Astrocyte (in vitro differentiated cells and primary cell): ENCODE measurements at places on chromosomes 11 and 22. TPM values are rescaled to one million over a fixed set of nuclear protein-coding genes. Genes with fewer than 3 reads are reported as not detected.

The MAFF gene
- 12.0 and 18.2 TPM in 2 replicates for total RNA-seq

The CD248 gene
- total RNA-seq = 50.9 and 58.8 TPM in 2 replicates

The PGA5 gene
- 0.79 and 1.4 TPM in 2 replicates for total RNA-seq

The FGF4 gene
- total RNA-seq = not detected in 2 replicates

- no peak overlapping the region for H3K27ac ChIP-seq
- DNase-seq = no peak
- no peaks in the 10 kb centered on the region for H3K4me1 ChIP-seq
- H3K36me3 ChIP-seq = peaks cover 9% of the 10 kb centered on the region
Measured at GRCh38 chr22:19341500-19341899, 50.0 kb upstream of the CLTCL1 start.

GRCh38 chr11:69278091-69278867, 15.7 kb upstream of the MYEOV start:
- H3K27me3 ChIP-seq = peaks cover 11% of the 10 kb centered on the region
- H3K4me1 ChIP-seq = peaks cover 16% of the 10 kb centered on the region
- H3K4me3 ChIP-seq = no peak overlapping the region

- DNase-seq = peak; percentile 11
- peaks cover 18% of the 10 kb centered on the region for H3K36me3 ChIP-seq
- no peaks in the 10 kb centered on the region for H3K27me3 ChIP-seq
- no peak overlapping the region for H3K4me3 ChIP-seq
- H3K4me1 ChIP-seq = peaks cover 12% of the 10 kb centered on the region
Measured at GRCh38 chr11:13721760-13722159, 53.3 kb downstream of the FAR1 start.

DNA sequence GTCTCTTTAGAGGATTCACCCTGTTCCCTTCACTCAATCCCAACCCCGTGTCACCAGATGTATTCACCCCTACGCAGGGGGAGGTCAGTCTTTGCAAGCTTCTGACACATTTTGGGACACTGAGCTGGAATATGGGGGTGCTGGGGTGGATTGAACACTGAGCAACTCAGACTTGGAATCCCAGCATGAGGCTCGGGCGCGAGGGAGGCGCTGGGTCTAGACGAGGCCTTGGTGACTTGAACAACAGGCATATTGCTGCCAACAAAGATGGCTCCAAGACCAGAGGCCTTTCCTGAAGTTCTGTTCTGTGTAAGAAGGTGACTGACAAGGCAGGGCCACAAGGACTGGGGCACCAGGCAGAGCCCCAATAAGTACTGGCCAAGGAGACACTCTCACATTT, 3.0 kb upstream of the SCGB2A1 start:
- no peak for DNase-seq
- no peaks in the 10 kb centered on the region for H3K36me3 ChIP-seq
- H3K27me3 ChIP-seq = no peaks in the 10 kb centered on the region

GRCh38 chr22:31347251-31348008, 1.3 kb upstream of the PATZ1 start:
- peak overlapping the region; percentile 60 for H3K27ac ChIP-seq
- no peaks in the 10 kb centered on the region for H3K36me3 ChIP-seq
- DNase-seq = peak; percentile 72
- peaks cover 39% of the 10 kb centered on the region for H3K4me1 ChIP-seq
- no peaks in the 10 kb centered on the region for H3K27me3 ChIP-seq
- H3K4me3 ChIP-seq = peak overlapping the region; percentile 65

GRCh38 chr11:67111261-67111660, 7.8 kb upstream of the KDM2A start:
- no peak overlapping the region for H3K27ac ChIP-seq
- H3K4me3 ChIP-seq = no peak overlapping the region
- no peaks in the 10 kb centered on the region for H3K36me3 ChIP-seq
- no peaks in the 10 kb centered on the region for H3K27me3 ChIP-seq
- no peak for DNase-seq
- H3K4me1 ChIP-seq = no peaks in the 10 kb centered on the region

DNA sequence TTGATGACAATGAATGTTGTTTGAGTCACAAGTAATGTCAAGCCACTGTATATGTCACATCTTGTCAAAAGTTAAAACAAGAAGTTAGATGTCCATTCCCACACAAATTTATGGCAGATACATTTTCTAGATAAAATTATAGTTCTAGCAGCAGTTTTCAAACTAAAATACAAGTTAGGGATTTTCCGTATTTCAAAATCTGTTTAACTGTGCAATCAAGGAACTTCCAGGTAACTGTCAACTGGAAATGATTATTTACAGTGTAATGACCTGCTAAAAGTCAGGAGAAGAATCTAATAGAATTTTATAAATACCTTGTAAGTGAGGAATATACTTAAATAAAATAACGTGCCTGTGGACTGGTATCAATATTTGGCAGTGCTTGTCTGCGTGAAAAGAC, 111.5 kb downstream of the PDE3B start:
- no peak for DNase-seq
- no peaks in the 10 kb centered on the region for H3K36me3 ChIP-seq
- H3K4me3 ChIP-seq = no peak overlapping the region

DNA sequence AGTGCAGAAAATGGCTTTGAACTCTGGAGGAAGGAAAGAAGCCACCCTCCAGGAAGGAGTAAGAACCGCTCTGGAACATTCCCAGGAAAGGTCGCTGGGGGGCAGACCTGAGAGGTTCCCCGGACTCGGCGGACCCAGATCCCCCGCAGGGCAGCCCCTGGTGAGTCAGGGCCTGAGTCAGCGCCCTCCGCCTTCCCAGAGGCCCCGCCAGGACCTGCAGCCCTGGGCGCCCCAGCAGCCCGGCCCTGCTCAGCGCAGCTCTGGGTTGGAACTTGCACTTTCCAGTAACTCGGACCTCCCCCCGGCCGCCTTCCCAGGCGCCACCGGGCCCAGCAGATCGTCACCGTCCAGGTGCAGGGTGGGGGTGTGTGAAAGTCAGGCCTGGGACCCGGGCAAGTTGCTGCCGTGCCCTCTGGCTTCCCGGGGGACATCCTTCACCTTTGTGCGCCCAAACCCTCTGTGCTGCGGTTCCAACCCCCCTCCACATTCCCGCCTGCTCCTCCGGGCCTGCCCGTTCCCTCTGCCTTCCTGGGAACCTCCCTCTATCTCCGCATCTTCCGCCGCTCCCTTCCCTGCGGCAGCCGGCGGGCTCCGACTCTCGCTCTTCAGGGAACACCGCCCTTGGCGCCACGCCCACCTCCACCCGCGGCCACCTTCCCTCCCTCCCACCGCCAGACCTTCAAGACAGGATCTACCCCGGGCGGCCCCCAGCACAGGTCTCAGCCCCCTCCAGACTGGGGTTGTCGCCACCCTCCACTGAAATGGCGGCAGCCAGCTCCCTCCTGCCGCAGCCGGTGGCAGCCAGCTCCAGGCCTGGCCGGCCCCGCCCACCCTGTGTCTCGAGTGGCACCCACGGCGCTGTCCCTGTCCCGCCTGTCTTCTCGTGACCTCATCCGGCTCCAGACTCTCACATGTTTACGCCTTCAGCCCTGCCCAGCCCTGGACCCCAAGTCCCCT, 36.8 kb upstream of the WNT7B start:
- H3K27ac ChIP-seq = peak overlapping the region; percentile 98
- H3K4me3 ChIP-seq = peak overlapping the region; percentile 54
- H3K4me1 ChIP-seq = peaks cover 46% of the 10 kb centered on the region
- no peaks in the 10 kb centered on the region for H3K36me3 ChIP-seq
- no peaks in the 10 kb centered on the region for H3K27me3 ChIP-seq
- peak; percentile 94 for DNase-seq

DNA sequence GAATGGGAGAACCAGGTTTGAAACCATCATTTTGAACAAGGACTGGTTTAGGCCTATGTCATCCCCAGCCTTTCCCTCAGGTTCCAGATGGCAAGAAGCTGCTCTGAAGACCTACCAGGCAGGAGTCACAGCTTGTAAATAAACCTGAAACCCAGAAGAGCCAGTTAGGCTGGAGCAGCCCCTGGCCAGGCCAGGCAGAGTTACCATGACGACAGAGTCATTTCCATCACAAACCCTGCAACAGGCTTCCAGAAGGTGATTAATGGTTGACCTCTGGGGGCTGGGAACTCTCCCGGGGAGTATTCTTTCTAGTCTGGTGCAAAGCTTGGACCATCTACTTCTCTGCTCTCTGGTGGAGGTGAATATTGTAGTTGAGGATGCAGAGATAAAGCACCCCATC, 164.1 kb upstream of the NCAM1 start:
- DNase-seq = no peak
- no peak overlapping the region for H3K4me3 ChIP-seq
- no peak overlapping the region for H3K27ac ChIP-seq
- peaks cover 8% of the 10 kb centered on the region for H3K4me1 ChIP-seq
- no peaks in the 10 kb centered on the region for H3K36me3 ChIP-seq
- no peaks in the 10 kb centered on the region for H3K27me3 ChIP-seq

DNA sequence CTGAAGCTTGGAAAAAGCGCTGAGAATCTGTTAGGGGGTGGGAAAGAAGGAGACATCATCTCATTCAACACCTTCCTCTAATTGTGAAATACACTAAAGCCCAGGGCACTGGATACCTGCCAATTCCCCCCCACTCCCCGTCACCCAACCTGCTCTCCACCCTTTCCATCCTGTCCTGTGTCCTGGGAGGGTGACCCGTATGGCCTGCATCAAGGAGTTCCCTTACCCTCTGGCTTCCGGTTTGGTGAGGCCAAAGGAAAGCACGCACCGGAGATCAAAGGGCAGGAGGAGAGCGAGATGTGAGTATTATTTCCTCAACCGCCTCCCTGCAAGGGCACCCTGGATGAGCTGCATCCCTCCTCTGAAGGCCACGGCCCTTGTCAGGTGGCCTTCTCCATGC, 65.0 kb upstream of the PTPRJ start:
- H3K27ac ChIP-seq = no peak overlapping the region
- H3K4me3 ChIP-seq = no peak overlapping the region
- H3K27me3 ChIP-seq = no peaks in the 10 kb centered on the region
- H3K36me3 ChIP-seq = no peaks in the 10 kb centered on the region
- H3K4me1 ChIP-seq = peaks cover 15% of the 10 kb centered on the region
- no peak for DNase-seq

GRCh38 chr22:23137905-23138561, 3.8 kb downstream of the RSPH14 start:
- peaks cover 4% of the 10 kb centered on the region for H3K27me3 ChIP-seq
- no peak overlapping the region for H3K4me3 ChIP-seq
- DNase-seq = no peak
- H3K36me3 ChIP-seq = no peaks in the 10 kb centered on the region

DNA sequence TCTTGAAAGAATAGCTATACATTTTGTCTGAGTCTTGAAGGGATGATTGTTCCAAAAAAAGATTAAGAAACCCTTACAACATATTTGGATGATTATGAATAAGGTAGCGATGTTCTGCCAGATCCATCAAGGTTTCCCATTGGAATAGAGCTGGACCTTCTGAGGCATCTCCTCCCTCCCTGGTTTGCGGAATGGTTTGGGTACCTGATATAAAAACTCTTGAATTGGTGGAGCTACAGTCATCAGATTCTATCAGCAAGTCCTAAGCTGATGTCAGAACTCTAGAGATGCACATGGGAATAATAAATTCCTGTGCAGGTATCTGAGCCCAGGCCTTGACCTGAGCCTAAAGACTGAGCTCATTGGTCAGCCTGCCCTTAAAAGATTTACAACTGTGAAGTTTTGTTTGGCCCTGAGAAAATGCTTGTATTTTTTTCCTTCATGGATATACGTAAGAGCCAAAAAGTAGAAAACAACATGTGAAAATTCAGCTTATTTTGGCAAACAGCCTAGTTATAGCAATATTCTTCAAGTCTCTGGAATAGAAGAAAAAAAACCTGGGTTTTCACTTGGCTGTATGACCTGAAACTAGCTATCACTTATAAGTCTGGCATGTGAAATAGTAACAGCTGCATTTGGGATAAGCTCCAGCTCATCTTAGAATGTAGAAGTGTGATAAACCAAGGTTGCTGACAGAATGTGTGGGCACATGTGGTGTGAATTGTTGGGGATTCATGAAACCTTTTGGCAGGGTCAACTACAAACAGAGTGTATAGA, 265.7 kb upstream of the CTSC start:
- no peak overlapping the region for H3K27ac ChIP-seq
- DNase-seq = peak; percentile 16
- H3K27me3 ChIP-seq = no peaks in the 10 kb centered on the region
- H3K4me1 ChIP-seq = no peaks in the 10 kb centered on the region
- H3K36me3 ChIP-seq = no peaks in the 10 kb centered on the region
- no peak overlapping the region for H3K4me3 ChIP-seq

DNA sequence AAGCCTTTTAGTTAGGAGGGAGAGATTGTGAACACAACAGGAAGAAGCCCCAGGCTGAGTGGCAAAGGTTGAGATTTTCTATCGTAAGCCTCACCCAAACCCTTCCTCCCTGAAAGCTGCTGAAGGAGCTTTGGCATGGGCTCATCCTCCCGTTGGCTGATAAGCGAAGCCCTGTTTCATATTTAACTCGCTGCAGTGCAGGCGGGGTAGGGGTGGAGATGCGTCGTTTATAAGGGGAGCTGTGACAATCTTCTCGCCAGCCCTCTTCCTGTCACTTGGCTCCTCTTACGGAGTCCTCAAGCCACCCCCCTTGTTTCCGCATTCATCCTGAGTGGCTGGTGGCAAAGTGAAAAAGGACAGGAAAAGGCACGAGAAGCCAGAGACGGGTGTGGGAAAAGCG, 137.0 kb downstream of the OR4C45 start:
- H3K27me3 ChIP-seq = no peaks in the 10 kb centered on the region
- H3K36me3 ChIP-seq = no peaks in the 10 kb centered on the region
- H3K27ac ChIP-seq = no peak overlapping the region
- DNase-seq = no peak
- H3K4me1 ChIP-seq = no peaks in the 10 kb centered on the region

DNA sequence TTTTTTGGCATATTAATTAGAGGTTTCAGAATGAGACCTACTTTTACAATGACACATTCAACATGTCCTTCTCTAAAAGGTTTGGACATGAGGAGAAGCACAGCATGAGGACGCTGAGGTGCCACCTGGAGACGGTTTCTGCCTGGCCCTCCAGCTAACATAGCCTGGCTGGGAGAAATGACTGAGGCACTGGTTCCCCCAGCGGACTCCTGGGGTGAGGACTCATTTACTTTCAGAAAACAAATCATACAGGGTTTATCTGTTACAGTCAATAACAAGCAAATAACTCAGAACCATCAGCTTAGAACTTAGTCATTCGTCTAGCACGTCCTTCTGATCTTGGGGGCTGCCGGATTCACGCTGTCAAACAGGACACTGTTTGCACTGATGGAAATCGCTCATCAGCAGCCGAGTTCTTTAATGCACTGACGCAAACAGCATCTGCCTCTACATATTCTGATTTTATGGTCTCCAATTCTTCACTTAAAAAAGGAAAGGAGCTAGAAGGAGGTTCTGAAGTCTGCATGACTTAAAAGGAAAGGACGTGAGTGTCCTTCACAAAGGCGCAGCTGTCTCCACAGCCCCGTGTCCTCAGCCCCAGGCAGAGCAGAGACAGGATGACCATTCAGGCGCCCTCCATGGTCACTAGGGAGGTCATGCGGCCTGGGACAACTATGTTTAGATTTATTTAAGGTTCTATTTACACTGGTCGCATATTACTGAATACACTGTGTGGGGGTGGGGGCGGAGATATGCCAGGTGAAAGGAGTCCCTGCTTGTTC, 44.2 kb downstream of the CERK start:
- no peaks in the 10 kb centered on the region for H3K4me1 ChIP-seq
- H3K27me3 ChIP-seq = no peaks in the 10 kb centered on the region
- no peak for DNase-seq
- no peak overlapping the region for H3K27ac ChIP-seq
- no peak overlapping the region for H3K4me3 ChIP-seq
- peaks cover 21% of the 10 kb centered on the region for H3K36me3 ChIP-seq

GRCh38 chr11:85595285-85595884, 31.8 kb downstream of the DLG2 start:
- peak; percentile 37 for DNase-seq
- H3K27me3 ChIP-seq = no peaks in the 10 kb centered on the region
- H3K4me3 ChIP-seq = no peak overlapping the region
